ENCODE measurements at places on chromosomes 11 and 22.
A peak's percentile ranks its signal among the peaks of the same experiment; 100 is the strongest.

- peak; percentile 85 for DNase-seq
Observed at GRCh38 chr11:103601225-103601846, 435.1 kb upstream of the DDI1 start.

DNA sequence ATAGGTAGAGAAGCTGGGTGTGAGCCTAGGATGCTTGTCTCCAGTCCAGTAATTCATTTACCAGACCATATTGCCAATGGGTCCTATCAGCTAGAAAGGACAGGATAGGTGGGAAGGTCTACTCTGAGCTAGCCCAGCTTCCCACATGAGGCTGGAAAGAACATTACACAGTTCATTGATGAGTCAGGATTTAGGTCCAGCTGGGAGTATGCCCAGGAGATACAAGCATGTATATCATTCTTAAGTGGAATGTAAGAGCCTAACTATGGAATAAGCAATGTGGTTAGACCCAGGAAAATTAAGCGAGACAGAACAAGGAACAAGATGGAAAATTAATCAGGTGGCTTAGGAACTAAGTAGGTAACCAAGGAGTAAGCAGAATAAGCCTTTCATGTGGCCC, 59.0 kb upstream of the TBCEL start:
- DNase-seq = peak; percentile 21

GRCh38 chr22:29780748-29781676, 13.8 kb downstream of the UQCR10 start:
- peak; percentile 93 for DNase-seq

DNA sequence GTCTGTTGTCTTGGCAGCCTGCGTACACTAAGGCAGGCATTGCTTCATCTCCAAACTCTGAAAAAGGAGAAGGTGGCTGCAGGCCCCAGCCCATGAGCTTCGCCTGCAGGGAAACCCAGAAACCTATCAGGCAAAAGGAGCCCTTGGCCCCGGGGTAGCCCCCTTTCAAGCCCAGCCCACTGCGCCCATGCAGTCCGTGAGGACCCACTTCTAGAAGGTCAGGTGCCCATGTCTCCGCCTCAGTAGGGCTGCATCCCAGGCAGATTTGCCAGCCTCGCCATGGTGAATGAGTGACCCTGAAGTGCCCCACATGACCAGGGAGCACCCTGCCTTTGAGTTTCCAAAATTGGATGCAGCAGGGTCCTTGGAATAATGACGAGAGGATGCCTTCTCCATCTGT, 1158.4 kb downstream of the BRD1 start:
- DNase-seq = no peak

DNA sequence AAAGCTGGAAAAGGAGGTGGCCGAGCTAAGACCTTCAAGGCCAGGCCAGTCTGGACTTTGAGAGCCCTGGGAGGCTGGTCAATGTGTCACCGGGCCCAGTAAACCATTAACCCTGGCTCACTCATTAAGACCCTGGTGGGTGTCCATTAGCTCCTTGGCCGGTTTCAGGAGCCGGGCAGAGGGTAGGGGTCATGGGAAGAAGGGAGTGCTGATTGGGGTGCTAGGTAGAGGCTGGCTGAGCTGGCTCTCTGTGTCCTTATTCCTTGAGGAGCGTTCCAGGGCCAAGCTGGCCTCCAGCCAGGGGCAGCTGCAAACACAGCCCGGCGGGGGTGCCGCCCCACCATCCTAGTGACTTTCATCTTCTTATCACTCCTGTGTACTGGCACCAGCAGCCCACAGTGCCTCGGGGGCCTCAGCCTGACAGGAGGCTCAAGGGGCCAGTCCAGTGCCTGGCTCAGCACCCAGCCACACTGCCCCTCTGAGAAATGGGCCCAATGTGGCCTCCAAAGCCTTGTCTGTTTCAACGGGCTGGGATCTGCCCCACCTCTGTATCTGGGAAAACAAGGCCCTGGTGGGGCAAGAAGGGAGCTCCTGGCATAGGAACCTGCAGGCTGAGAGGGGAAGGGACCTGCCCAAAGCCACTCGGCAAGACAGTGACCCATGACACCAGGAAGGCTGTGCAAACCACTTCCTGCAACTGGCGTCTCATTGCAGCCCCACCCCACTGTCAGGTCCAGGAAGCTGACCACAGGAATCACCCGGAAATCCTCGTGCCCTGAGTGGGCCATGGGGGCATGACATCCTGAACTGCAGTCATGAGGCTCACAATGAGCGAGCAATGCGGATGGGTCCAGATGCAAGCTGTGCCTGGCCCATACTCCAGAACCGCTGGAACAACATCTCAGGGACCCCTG, 15.1 kb upstream of the RGL4 start:
- DNase-seq = no peak

GRCh38 chr11:77672264-77672663, 34.7 kb upstream of the CLNS1A start:
- DNase-seq = peak; percentile 92

DNA sequence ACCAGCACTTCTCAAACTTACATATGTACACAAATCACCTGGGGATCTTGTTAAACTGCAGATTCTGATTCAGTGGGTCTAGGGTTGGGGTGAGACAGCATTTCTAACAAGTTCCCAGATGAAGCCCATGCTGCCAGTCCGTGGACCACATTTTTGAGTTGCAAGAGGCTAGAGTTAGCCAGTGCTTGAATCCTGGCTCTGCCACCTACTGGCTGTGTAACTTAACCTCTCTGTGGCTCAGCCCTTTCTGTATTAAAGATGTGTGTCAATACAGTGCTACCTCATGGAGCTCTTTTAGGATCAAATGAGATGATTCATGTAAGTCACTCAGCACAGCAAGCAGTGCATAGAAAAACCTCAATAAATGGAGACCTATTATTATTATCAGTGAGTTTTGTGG, 90.2 kb upstream of the ISX start:
- no peak for DNase-seq

- DNase-seq = no peak
Observed at GRCh38 chr11:76802151-76802550, 19.0 kb downstream of the TSKU start.

DNA sequence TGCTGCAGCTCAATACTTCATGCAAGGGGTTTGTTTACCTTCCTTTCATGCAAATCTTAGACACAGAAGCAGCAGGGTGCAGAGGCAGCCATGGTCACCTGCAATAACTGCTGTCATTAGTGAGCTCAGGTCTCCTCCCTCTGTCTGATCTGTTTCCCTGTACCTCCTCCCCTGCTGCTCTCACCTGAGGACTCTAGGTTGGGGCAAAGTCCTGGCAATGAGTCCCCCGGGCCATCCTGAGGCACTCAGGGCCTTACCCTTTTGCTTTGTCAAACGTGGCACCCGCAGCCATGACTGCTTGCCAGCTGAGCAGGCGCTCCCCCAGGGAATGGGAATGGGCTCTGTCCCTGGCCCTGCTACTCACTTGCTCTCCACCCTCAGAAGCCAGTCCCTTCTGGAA, 3.9 kb downstream of the LRRC10B start:
- DNase-seq = no peak

DNA sequence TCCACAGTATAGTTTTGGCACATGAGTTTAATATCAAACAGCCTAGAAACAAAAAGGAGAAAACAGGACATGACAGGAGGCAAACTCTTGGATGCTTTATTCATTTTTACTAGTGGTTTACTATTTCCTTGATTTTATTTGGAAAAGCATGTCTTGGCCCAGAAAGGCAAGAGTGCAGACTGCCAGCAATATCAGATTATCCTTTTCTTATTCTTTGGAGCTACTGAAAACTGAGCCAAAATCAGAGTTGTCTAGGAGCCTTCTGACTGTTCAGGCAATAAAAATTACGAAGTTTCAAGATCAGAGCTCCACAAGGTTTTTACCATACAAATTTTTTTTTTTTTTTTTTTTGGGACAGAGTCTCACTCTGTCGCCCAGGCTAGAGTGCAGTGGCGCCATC, 16.0 kb downstream of the CELF1 start:
- no peak for DNase-seq

- DNase-seq = no peak
Observed at GRCh38 chr11:123406441-123407129, 23.5 kb upstream of the GRAMD1B start.

DNA sequence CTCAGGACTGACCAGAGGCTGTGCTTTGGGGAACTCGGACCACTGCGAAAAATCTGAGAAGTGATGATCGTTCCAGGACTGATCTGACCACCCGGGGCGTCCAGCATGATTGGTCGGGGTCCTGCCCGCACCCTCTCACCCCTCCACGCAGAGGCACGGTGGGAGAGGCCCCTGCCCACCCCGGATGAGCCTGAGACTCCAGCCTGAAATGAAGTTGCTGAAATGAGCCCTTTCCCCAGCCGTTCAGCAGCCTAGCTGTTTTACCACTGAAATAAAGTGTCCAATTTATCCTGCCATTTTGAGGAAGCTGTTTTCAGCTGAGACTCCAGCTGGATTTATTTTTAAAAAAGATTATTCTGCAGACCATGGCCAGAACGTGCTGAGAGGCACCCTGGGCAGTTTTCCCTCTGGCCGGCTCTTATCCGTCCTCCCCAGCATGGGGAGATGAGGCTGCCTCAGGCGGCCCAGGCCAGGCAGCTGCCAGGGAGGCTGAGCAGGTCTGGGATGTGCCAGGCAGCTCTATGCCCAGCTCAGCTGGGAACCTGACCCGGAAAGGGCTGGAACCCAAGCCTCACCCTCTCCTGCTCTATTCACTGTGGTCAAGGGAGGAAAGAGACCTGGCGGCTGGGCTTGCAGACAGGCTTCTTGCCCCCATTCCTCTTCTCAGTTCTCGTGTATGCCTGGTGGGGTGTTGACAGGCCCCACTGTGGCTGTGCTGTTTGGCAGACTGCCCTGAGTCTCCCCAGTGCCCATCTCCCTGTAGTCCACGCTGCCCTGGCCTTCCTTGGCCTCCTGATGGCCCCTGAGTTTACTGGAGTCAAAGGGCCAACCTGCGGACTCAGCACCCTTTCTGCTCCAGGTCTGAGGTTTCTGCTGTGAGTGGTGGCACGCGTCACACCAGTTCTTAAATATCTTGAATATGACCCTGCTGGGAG, 161.0 kb upstream of the B3GAT1 start:
- no peak for DNase-seq

DNA sequence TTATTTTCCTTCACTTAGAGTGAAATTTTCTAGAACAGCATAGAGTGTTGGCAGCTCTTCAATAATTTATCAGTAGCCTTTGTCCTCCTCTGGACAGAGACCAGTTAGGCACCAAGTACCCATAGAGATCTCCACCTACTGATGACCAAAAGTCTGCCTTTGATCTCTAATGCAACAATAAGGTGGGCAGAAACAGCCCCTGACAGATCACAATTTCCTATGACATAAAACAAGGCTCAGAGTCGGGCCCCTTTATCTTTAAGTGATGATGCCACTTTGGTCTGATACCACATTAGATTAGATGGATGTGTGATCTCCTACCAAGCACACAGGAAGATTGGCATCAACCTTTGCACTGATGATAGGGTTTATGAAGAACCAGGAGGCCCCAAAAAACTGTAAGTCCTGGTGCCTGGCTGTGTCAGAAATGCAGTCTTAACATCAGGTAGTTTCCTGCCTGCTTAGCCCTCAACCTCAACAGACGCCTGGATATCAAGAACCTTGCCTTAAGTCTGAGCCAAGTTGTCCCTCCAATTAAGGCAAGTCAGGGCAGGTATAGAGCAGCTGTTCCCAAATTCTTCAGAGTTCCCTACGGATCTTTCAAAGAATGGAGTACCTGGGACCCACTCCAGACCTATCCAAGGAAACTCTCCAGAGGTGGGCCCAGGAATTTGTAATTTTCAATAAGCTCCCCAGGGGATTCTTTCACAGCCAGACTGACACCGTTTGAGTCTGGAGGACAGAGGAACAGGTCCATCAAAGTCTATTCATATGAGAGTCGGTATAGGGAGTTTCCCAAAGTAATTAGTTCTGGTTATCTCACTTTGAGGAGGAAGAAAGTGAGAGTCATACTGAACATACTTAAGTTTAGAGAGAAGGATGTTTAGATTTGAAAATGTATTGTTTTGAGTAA, 30.6 kb upstream of the TMPRSS4 start:
- DNase-seq = no peak

DNA sequence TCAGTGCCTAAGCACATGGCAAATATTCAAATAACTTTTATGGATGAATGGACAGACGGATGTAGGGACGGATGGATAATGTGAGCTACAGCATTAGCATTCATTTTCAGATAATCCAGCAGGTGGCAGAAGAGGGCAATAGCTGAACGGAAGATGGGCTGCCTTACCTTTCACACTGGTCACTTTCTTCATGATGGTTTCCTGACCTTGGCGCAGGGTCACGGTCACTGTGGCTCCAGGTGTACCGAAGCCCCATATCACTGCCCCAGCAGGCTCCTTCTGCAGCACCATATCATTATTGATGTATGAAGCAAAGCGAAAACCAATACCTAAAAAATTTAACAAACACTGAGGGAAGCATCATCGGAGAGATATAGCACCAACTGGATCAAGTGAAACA, 4.3 kb downstream of the SIAE start:
- peak; percentile 76 for DNase-seq

DNA sequence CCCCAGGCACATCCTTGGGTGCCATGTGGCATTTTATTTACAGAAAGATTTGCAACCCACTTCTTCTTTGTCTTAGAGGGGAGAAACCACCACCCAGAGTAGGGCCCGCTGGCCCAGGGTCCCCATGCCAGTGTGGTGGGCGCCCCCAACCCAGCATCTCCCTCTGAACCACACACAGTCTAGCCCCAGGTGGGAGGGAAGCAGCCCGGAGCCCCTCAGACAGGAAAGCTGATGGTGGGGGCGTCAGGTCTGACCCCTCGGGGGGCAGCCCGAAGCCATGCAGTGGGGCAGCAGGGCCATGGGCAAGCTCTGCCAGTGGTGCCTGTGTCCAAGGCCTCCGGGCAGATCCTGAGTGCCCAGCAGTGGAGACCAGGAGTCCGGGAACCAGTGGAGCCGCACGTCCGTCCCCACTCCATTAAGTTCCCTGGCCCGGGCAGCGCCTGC, 11.7 kb downstream of the TRPM5 start:
- DNase-seq = no peak

GRCh38 chr11:29019960-29020683, 911.9 kb downstream of the METTL15 start:
- peak; percentile 31 for DNase-seq

GRCh38 chr11:100584201-100584985, 102.7 kb upstream of the ARHGAP42 start:
- no peak for DNase-seq

DNA sequence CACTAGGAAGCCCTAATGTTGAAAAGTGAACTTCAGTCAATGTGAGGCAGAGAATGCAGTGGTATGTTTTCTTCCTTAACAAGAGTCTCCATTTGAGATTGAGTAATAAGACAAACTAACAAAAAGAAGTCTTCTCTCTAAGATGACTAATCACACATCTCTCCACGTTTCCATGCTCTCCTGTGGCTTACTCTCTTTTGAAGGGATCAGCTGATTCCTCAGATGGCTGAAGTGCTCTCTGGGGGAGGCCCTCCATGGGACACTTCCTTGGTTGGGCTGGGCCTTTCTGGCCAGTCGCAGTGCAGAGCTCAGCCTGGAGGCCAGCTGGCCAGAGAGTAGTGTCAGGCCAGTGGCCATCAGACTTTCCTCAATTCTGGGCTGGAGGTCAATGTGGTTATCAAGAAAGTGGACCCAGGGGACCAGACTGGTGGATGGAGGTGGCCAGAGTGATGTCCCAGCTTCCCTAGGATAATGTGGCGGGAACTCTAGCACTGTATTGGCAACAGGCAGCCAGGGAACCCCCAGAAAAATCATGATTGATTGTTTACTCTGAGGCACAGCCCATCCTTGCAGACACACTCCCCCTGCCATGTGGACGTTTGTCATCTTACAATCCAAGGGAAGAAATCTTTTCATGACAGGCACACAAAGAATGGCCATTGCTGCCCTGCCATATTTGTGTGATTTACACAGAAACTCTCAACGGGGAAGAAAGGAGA, 14.5 kb downstream of the CSRP3 start:
- DNase-seq = peak; percentile 13

Measured in foreskin fibroblast (primary cell).